ENCODE measurements at places on chromosomes 5 and 9.

- peak; percentile 12 for DNase-seq
Observed at GRCh38 chr9:106862821-106863720, at the start of gene ZNF462. TSS of gene ZNF462 (plus strand) at chr9:106863166. CDS start at chr9:106923384, 60,218 bp downstream.

GRCh38 chr9:99057665-99058625, 47.0 kb upstream of the TGFBR1 start:
- DNase-seq: peak; percentile 47

DNA sequence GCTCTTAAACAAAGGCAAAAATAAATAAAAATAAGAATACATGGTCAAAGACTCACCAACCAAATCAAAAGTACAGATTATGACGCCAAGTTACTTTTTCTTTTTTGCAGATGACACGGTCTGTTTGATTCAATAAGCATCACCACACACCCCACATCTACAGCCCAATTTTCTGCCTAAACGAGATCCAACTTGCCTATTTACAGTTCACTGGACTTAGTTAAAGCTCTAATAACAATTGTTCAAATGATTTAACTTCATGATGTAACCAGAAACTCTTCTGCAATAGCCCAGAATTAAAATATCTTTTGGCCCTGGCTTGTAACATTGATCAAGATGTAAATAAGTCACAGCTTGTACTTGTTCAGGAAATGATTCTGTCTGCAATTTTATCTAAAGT, 590.3 kb upstream of the C9orf72 start:
- DNase-seq: no peak

GRCh38 chr5:6837519-6838110, 124.4 kb downstream of the TENT4A start:
- no peak for DNase-seq

- no peak for DNase-seq
Observed at GRCh38 chr9:92720807-92721535, 43.7 kb downstream of the BICD2 start.

DNA sequence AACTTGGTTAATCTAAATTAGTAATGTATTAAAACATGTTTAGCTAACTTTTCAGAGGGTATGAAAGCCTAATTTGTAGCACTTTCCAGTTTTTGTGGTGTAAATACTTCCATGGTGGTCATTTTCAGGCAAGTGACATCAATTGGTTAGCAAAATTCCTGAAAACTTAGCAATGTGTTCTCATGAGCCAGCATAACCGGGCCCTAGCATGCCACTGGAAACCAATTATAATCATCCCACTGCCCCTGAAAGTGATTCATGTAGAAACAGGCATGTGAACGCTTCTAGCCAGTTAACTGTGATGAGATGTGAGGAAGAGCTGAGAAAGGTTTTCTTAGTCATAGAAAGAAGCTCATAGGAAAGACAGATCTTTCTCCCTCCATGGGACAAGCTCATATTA, 417.2 kb downstream of the TLR4 start:
- DNase-seq: no peak

GRCh38 chr5:97508864-97509263, 325.8 kb upstream of the RIOK2 start:
- no peak for DNase-seq

DNA sequence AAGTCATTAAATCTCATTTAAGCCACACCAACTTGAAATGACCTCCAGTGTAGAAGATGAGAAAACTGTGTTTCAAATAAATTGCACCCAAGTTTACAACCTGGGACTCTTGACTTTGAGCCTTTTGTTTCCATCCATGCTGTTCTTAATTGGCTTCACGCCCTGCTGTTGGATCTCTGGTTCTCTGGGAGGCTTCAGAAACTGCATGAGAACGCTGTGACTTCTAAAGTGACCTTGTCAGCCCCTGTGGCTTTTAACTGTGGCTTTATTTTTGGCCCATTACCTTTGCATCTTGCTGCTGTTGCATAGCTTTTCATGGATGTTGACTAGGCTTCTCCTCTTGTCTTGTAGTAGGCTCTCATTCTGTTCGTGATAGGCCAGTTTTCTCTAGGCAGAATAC, 29.3 kb downstream of the TNFAIP8 start:
- no peak for DNase-seq

GRCh38 chr5:34622098-34622400, 34.1 kb upstream of the RAI14 start:
- no peak for DNase-seq

GRCh38 chr5:50320131-50320749, 120.8 kb downstream of the EMB start:
- DNase-seq: no peak

GRCh38 chr5:171425596-171426244, 6.3 kb downstream of the FGF18 start:
- DNase-seq: no peak

GRCh38 chr9:124004593-124004992, 7.0 kb upstream of the LHX2 start:
- DNase-seq: no peak

DNA sequence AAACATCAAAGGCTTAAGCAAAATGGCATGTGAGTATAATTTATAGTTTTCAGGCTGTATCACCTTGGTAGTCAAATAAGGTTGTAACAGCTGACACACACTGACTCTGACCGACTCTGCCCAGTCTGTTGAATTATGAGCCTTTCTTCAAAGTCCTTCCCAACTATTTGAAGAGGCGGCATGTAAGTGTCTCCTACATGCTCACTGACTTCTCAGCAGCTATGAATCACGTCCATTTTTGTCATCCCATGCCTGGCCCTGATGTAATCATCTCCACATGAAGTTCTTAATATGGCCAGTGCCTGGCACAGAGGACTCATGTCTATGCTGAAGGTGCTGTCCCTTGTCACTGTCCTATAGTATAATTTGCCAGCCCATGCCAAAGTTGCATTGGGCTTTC, 5.1 kb upstream of the PTBP3 start:
- DNase-seq: no peak

- no peak for DNase-seq
Observed at GRCh38 chr9:80447876-80448275, 876.1 kb downstream of the TLE4 start.

- no peak for DNase-seq
Observed at GRCh38 chr9:136820971-136821825, 13.4 kb downstream of the RABL6 start.

DNA sequence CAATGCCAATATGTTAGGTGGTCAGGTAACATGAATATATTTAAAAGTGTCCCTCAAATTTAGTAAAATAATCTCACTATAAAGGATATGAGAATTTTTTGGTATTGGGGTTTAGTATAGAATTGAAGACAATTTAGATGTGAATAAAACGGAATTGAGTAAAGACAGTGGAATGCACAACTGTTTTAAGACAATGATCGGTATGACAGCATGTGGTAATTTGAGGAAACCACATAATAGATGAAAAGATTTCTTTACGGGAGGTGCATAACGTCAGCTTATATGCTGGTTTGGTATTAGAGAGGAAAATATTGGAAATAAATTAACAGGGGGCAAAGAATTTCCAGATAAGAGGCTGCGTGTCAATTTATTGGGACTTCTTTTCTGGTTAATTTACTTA, 1043.2 kb downstream of the CDH18 start:
- DNase-seq: no peak

DNA sequence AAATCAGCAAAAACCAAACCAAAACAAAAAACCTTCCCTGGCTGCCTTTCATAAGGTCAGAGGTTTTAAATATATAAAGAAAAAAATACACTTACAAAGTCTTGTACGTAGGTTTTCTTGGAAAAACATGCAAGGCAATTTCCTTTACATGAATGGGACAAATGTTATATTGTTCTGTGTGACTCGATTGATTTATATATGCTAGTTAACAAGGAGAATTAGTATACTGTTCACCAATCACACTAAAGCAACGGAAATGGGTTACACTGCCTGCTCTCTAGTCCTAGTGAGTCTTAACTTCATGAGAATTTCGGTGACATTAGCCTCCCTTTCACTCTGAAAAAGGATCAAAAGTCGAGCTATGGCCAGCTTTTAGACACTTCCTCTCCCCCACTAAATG, 5.5 kb downstream of the GDF9 start:
- DNase-seq: no peak

- DNase-seq: no peak
Observed at GRCh38 chr5:104941030-104941645, 1378.5 kb upstream of the NUDT12 start.

GRCh38 chr5:159825551-159826051, 90.7 kb upstream of the ADRA1B start:
- no peak for DNase-seq

DNA sequence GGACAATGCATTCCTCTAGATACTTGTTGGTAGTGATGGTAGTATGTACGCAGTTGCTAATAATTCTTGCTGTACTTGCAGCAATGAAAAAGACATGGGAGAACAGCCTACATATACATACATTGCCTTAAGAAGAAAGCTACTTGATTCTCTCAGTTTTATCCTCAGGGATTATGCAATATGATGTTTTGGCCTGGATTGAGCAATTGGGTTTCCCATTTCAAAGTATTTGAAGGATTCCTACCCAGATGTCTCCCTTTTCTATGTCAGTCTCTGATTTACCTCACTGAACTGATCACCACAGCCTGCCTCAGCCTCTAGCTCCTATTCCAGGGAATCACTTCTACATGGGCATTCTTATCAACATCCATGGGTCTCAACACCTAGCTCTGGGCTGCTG, 210.1 kb upstream of the CDH10 start:
- no peak for DNase-seq

GRCh38 chr9:133700819-133701320, 37.3 kb downstream of the SARDH start:
- no peak for DNase-seq

DNA sequence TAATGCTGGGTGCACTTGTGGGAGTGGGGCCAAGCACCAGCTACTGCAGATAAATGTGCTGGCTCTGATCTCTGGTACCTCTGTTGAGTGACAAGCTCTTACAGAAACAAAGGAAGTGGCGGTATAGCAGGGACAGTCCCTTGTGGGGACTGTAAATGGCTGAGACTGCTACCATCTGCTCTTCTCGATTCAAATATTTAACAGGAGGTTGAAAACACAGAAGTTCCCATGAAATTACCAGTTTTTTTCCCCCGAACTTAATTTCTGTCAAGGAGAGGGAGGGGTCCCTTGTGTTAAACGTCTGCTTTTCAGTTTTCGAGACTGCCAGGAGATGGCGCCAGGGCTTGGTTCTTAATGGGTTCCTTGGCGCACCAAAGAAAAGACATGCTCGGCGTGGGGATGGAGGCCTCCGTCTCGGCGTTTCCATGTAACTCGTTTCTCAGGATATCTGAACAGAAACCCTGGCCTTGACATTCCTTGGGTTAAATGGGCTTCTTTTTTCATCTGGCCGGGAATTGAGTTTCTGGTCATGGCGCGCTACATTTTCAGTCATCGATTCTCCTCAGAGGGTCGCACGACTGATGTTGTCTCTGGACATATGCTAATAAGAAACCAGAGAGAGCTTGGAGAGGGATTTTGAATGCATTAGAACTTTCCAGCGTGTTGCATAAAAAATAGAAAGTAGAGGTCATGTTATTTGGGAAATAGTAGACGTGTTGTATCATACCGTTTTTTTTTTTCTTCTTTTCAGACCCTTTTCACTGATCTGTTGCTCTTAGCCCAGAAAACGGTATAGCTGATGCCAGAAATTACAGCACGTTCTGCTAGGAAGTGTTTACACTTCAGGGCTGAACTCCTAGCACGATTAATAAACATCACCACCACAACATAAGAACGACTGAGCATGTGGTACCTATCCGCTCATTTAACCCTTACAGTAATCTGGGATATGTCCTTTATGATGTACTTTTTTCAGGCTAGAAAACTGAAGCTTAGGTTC, 64.0 kb downstream of the CARTPT start:
- peak; percentile 68 for DNase-seq

DNA sequence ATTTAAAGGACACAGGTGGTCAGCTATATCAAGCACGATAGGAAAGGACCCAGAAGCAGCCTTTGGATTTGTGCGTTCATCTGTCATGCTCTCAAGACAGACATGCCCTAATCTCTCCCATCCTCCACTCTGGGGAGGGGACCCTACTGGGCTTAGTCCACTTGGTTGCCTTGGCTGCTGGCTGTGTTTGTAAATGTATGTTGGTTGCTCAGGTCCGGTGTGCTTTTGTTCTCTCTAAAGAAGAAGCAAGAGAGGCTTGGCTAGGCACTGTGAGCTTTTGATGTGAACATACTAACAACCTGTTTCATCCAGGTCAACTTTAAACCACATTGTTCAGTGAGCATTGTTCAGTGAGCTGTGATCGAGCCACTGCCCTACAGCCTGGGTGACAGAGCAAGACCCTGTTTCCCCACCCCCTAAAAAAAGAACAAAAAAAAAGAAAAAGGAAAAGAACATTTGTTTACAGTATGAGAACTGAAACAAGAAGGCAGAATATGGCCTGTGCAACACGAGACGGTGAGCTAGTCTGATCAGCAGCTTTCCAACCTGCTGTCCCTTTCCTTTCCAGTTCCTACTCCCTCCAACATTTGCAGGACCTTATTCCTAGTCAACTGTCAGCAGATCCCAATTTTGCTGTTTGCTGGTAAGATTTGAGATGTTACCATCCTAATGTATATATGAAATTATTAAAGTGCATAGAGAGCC, 228.3 kb downstream of the ARHGAP26 start:
- no peak for DNase-seq

- no peak for DNase-seq
Observed at GRCh38 chr5:149256451-149256850, 15.2 kb upstream of the AFAP1L1 start.

DNA sequence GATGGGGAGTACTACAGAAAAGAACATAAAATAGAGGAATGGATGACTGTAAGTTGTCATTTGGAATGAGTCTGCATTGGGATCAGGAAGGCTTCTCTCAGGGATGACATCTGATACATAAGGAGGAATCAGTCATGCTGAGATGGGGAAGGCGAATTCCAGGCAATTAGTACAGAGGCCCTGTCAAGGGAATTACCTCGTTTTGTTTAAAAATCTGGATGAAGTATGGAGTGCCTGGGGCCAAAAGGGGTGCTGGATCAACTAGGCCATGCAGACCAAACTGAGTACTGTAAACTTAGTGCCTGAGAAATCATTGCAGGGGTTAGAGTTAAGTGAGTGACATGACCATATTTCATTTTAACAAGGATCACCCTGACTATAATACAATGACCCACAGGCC, 30.5 kb downstream of the JAKMIP2 start:
- DNase-seq: no peak

- no peak for DNase-seq
Observed at GRCh38 chr5:107869438-107870115, 198.8 kb upstream of the EFNA5 start.

DNA sequence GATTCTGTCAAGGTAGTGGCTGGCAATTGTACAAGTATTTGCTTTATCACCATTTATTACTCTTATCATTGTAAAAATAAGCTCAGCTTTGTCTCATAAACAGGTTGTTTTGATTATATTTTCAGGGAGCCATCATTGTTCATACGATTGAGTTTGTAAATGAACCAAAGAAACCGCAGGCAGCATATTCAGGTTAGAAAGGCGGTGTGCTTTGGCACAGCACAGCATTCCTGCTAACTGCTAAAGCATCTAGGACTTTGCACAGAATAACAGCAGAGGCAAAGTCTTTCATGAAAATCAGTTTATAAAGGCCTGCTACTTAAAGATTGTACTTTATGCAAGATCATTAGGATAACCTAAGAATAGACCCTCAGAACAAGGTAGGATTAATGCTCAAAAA, 281.5 kb upstream of the SLC24A2 start:
- DNase-seq: no peak

GRCh38 chr9:122368642-122369041, 2.2 kb upstream of the PTGS1 start:
- no peak for DNase-seq

GRCh38 chr5:16626696-16627264, 10.0 kb upstream of the RETREG1 start:
- DNase-seq: no peak

Measured in GM13977 (cell line).